AG08395 (cell line): ENCODE measurements at places on chromosomes 6 and 20.
A peak's percentile ranks its signal among the peaks of the same experiment; 100 is the strongest.

DNA sequence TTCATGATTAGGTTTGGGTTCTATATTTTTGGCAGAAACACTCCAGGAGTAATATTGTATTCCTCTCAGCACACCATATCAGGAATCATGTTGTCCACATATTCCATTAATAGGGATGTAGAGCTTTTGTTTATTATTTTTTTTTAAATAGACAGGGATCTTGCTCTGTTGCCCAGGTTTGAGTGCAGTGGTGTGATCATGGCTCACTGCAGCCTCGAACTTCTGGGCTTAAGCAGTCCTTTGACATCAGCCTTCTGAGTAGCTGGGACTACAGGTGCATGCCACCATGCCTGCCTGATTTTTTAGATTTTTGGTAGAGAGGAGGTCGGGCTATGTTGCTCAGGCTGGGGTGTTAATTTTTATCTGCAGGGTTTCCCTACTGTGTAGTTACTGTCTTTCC, 12.0 kb downstream of the SCAF8 start:
- no peak for DNase-seq

- no peak for DNase-seq
These were observed 166.0 kb downstream of the LMBRD1 start for GRCh38 chr6:69630767-69631166.

- no peak for DNase-seq
These were observed 26.0 kb downstream of the DCBLD1 start for GRCh38 chr6:117508450-117508971.

GRCh38 chr20:52379723-52380336, 188.3 kb upstream of the ZFP64 start:
- peak; percentile 58 for DNase-seq

GRCh38 chr6:139590206-139590605, 215.8 kb upstream of the CITED2 start:
- no peak for DNase-seq

- no peak for DNase-seq
These were observed 91.7 kb downstream of the JARID2 start for GRCh38 chr6:15337582-15337981.
